ENCODE measurements at places on chromosomes 4 and X.
A peak's percentile ranks its signal among the peaks of the same experiment; 100 is the strongest.

DNA sequence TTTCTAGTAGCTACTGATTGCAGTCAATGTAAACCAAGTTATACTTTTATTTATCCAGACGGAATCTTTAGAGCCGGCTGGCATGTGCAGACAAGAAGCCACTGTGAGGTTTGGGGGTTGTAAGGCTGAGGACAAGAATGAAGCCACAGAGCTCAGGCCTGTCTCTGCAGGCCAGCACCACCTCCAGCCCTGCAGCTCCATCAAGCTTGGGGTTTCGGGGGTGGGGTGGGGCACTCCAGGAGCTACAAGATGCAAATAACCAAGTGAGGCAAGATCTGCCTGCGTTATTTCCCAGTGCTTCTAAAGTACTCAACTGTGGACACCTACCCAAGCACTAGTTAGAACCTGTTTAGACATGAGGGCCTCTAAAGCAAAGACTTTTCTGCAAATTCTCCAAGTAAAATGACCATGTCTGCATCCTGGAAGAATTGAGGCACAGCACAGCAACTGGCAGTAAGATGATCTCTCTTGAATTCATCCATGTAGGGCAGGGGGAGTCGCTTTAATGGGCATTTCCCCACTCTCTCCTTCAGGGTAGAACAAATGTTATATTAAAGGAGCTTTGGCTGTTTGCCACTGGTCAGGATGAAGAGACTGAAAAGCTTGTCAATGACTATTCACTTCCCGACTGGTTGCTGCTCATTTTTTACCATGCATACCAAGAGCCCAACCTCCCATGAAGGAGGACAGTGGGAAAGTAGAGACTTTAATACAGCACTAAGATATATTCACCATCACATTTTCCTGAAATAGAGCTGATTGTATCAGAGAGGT lies 222.5 kb downstream of the MGST2 start:
- DNase-seq, result no peak

- DNase-seq, result no peak
Measured at GRCh38 chr4:70239131-70239883, 3.1 kb upstream of the CSN3 start.

DNA sequence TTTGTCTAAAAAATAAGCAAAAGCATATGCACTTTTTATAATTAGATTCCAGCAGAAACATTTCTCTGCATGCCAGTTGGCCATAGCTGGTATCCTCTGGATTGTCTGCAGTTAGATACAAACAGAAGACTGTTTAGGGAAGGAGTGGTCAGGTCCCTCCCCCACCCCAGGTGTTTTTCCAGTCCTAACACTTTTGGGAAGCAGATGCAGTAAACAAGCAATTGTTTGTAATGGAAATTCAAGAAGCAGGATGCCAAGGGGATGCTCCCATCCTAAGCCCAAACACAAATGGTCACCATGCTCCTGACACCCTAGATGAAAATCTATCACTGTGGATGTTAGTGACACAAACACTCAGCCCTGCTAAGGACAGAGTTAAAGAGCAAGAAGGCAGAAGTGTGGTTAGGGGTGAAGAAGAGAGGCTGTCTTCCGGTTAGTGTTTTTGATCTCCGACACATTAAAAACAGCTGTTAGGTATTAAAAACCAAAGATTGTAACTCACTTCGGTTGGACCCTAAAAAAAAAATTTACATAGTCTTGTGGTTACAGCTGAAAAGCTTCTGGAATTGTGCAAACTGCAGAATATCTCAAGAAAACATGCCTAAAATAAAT lies 7.9 kb downstream of the LEF1 start:
- no peak for DNase-seq

DNA sequence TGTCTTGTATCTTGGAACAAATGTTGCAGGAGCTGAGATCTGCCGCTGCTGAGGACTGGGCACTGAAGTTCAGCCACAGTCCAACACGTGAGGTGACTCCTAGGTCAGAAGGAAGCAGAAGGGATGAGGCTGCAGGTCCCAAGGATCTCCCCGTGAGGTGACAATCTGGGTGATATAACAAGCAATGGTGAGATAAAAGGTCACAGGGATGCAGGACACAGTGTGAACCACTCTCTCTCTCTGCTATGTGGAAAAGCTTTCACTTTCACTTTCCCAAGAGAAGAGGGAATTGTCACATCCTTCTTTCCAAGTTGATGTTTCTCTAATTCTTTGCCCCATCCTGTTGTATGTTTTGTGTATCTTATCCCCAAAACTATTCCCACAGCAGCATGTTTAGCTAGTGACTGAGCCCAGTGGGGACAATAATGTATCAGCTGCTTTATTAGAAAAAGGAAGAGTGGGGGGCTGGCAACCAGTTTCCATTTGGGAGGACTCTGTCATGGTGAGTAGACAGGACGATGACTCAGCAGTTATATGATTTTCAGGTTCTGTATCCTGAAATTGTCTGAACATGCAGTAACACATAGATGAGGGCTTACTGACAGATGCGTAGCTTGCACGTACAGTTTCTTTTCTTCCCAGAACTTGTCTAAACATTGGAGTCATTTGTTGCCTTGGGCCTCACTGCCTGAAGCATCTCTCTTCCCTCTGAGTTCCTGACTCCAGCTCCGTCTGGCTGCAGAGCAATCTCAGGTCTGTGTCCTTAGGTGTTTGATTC lies 1415.8 kb upstream of the TENM3 start:
- peak; percentile 9 for DNase-seq

DNA sequence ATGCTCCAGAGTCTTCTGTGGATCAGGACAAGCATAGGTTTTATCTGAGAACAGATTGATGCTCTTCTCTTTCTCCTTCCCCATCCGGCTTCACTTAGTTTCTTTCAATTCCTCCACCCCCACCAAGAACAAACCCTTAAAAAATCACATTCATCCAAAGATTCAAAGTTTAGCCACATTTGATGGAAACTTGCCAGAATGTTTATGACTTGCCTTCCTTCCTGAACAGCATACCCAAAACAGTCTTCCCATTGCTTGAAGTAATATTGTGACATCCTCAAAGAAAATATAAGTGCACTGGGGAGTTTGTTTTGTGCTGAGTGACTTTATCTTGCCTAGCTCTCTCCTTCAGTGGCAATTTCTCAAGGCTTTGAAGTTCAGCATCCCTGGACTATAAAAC lies 83.0 kb downstream of the MAGEB17 start:
- no peak for DNase-seq

DNA sequence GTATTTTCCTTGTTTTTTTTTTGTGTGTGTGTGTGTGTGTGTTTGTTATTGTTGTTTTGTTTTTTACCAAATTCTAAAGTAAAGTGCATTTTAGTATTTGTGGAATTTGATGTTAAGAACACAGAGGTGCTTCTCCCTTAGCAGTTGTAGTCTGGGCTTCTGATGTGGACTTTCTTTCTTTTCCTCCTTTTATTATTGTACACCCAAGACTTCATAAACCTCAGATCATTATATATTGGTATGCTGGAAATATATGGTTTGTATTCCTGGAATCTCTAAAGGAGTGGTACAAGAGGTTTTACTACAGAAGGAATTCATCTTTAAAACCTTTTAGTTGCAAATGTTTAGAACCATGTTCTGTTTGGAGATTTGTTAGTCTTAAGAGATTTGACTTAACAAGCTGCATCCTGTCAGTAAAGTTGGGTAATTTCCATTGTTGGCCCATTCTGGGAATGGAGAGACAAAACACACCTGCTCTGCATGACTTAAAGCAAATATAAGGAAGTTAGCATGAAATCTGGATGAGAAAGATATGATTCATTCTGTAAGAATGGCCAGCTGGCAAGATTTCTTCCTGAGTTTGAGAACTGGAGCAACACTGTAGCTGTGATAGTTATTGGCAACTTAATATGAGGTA lies 64.0 kb downstream of the SMAD1 start:
- DNase-seq, result no peak

All from NCI-H2081 (cell line).